Neural progenitor cell (in vitro differentiated cells): ENCODE measurements at places on chromosomes 4 and X. TPM values are rescaled to one million over a fixed set of nuclear protein-coding genes. Genes with fewer than 3 reads are reported as not detected.

Gene MAGEA1
- not detected in 2 replicates for total RNA-seq

Gene ETDA
- total RNA-seq = not detected in 2 replicates

Gene IL2
- not detected in 2 replicates for total RNA-seq

Gene SPANXB1
- not detected in 2 replicates for total RNA-seq

Gene PDS5A
- total RNA-seq = 75.2 and 132 TPM in 2 replicates

Gene SSX4B
- total RNA-seq = not detected in 2 replicates

Gene BST1
- total RNA-seq = 0.45 and 1.2 TPM in 2 replicates

Gene PRDM5
- 36.2 and 51.7 TPM in 2 replicates for total RNA-seq

Gene C4orf51
- not detected in 2 replicates for total RNA-seq

DNA sequence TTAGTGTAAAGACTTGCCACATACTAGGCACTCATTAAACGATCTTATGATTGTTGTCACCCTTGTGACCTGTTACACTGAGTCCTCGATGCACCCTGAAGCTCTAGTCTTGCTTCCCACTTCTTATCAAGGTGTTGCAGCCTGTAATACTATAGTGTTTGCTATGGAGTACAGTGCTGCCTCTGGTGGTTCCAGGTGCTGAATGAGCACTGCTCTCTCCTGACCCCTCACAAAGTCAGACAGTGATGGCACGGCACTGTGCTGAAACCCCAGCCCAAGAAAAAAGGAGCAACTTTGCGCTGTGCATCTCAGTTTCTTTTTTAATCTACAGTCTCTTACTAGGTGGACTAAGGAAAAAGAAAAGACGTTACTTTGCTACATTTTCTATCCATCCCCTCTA is 106.3 kb downstream of the GC start:
- DNase-seq = no peak
- no peaks in the 10 kb centered on the region for H3K36me3 ChIP-seq
- no peaks in the 10 kb centered on the region for H3K4me1 ChIP-seq
- H3K27me3 ChIP-seq = no peaks in the 10 kb centered on the region
- H3K27ac ChIP-seq = no peak overlapping the region

- no peaks in the 10 kb centered on the region for H3K4me1 ChIP-seq
- H3K36me3 ChIP-seq = no peaks in the 10 kb centered on the region
- no peaks in the 10 kb centered on the region for H3K27me3 ChIP-seq
- H3K4me3 ChIP-seq = peak within 1 kb of the TSS; percentile 58
Observed at GRCh38 chrX:67543818-67544217, at the start of gene AR. AR (plus strand) TSS chrX:67544021; CDS start chrX:67545147, 1,126 bp downstream.

DNA sequence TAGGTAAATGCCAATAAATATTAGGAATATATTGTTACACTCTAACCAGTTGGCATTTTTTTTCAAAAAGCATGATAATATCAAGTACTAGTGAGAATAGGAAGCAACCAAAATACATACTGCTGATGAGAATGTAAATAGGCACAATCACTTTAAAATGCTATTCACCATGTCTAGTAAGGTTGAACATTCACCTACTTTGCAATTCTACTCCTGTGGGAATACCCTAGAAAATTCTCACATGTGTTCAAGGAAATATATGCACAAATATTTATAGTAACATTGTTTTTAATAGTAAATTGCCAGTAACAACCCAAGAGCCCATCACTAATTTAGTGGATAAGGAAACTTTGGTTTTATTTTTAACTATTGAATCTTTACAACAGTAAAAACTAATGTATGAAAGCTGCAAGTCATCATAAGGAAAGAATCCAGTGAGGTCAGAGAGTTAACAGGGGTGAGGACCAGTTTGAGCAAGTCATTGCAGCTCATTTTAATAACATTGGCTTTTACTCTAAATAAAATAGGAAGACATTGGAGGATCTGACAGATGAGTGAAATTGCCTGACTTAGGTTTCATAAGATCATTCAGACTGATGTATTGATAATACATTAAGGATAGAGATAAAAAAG is 23.6 kb downstream of the FSTL5 start:
- H3K4me1 ChIP-seq = no peaks in the 10 kb centered on the region
- no peaks in the 10 kb centered on the region for H3K27me3 ChIP-seq
- DNase-seq = no peak
- no peaks in the 10 kb centered on the region for H3K36me3 ChIP-seq
- H3K4me3 ChIP-seq = no peak overlapping the region

- no peaks in the 10 kb centered on the region for H3K36me3 ChIP-seq
- no peaks in the 10 kb centered on the region for H3K4me1 ChIP-seq
- H3K27ac ChIP-seq = no peak overlapping the region
- H3K4me3 ChIP-seq = no peak overlapping the region
Observed at GRCh38 chrX:109352066-109352588, 129.8 kb downstream of the GUCY2F start.

GRCh38 chrX:124268099-124268498 is 64.4 kb upstream of the TEX13D start:
- no peak for DNase-seq
- H3K4me3 ChIP-seq = no peak overlapping the region
- no peak overlapping the region for H3K27ac ChIP-seq
- H3K36me3 ChIP-seq = no peaks in the 10 kb centered on the region

- H3K36me3 ChIP-seq = no peaks in the 10 kb centered on the region
- no peaks in the 10 kb centered on the region for H3K4me1 ChIP-seq
- H3K27me3 ChIP-seq = no peaks in the 10 kb centered on the region
- no peak for DNase-seq
Observed at GRCh38 chr4:121146530-121146929, 17.6 kb downstream of the TNIP3 start.

DNA sequence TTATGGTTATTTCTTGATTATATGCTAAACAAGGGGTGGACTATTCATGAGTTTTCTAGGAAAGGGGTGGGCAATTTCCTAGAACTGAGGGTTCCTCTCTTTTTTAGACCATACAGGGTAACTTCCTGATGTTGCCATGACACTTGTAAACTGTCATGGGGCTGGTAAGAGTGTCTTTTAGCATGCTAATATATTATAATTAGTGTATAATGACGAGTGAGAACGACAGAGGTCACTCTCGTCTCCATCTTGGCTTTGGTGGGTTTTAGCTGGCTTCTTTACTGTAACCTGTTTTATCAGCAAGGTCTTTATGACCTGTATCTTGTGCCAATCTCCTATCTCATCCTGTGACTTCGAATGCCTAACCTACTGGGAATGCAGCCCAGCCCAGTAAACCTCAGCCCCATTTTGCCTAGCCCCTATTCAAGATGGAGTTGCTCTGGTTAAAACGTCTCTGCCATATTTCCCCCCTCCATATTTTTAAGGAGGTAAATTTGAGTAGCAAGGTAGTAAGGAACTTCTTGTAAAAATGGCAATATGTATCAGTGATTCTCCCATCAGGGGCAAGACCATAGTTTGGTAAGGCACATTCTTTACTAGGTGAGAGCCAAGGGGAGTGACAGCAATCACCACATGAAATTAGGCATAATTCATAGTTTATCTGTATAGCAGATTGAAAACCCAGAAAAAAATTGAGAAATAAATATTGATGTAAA is 2.6 kb downstream of the CXCL2 start:
- H3K27ac ChIP-seq = no peak overlapping the region
- H3K4me3 ChIP-seq = no peak overlapping the region
- H3K36me3 ChIP-seq = no peaks in the 10 kb centered on the region
- DNase-seq = no peak
- H3K27me3 ChIP-seq = peaks cover 35% of the 10 kb centered on the region
- H3K4me1 ChIP-seq = no peaks in the 10 kb centered on the region

DNA sequence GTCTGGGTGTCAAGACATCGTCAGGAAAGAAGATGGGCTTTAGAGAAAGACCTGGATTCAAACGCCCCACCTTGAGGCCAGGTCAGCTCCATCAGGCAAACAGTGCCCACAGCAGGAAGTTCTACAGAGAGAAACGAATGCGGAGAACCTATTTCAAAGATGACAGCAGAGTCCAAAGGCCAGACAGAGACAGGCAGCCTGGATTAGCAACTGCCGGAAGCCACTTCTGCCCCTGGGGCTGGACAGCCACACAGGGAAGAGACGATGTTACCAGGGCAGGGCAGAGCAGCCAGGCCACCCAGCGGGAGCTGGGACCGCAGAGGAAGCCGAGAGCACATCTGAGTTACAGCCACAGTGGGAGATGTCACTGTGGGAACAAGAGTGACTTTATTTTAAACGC is 1.2 kb downstream of the C4orf50 start:
- H3K36me3 ChIP-seq = no peaks in the 10 kb centered on the region
- no peak for DNase-seq
- H3K27ac ChIP-seq = no peak overlapping the region
- H3K27me3 ChIP-seq = no peaks in the 10 kb centered on the region
- H3K4me1 ChIP-seq = peaks cover 4% of the 10 kb centered on the region
- H3K4me3 ChIP-seq = no peak overlapping the region

- no peak overlapping the region for H3K4me3 ChIP-seq
- H3K27ac ChIP-seq = no peak overlapping the region
- DNase-seq = no peak
- peaks cover 15% of the 10 kb centered on the region for H3K36me3 ChIP-seq
- no peaks in the 10 kb centered on the region for H3K27me3 ChIP-seq
Observed at GRCh38 chrX:74246524-74246923, 57.5 kb upstream of the ZCCHC13 start.

- H3K4me1 ChIP-seq = peaks cover 8% of the 10 kb centered on the region
- H3K4me3 ChIP-seq = no peak overlapping the region
- no peaks in the 10 kb centered on the region for H3K36me3 ChIP-seq
- H3K27me3 ChIP-seq = no peaks in the 10 kb centered on the region
- DNase-seq = no peak
Observed at GRCh38 chr4:121182296-121182695, 18.2 kb upstream of the TNIP3 start.

- peaks cover 12% of the 10 kb centered on the region for H3K4me1 ChIP-seq
- H3K4me3 ChIP-seq = no peak overlapping the region
- H3K27me3 ChIP-seq = no peaks in the 10 kb centered on the region
- H3K27ac ChIP-seq = peak overlapping the region; percentile 41
- H3K36me3 ChIP-seq = no peaks in the 10 kb centered on the region
Observed at GRCh38 chr4:115664285-115664684, 550.9 kb upstream of the NDST4 start.

GRCh38 chr4:159098482-159099127 is 4.3 kb upstream of the RAPGEF2 start:
- H3K4me3 ChIP-seq = no peak overlapping the region
- H3K27ac ChIP-seq = no peak overlapping the region
- H3K27me3 ChIP-seq = peaks cover 19% of the 10 kb centered on the region
- peaks cover 10% of the 10 kb centered on the region for H3K4me1 ChIP-seq

DNA sequence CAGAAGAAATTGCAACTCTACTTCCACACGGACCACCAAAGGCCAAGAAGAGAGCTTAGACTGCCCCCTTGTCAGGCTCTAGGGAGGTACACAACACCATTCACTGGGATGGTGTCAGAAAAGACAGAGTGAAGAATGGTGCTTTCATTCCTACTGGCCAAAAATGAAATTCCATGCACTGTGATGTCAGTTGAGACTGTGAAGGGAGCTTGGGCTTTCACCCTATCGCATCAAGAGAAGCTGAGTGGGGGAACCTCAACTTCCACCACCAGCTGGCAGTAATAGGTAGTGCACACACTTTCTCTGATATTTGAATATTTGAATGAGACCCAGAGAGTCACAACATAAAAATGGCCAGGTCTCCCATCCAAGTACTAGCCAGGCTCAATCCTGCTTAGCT is 65.9 kb downstream of the ZNF711 start:
- peak; percentile 6 for DNase-seq
- H3K36me3 ChIP-seq = no peaks in the 10 kb centered on the region
- no peaks in the 10 kb centered on the region for H3K4me1 ChIP-seq
- no peak overlapping the region for H3K27ac ChIP-seq
- H3K4me3 ChIP-seq = no peak overlapping the region

GRCh38 chrX:151912780-151913179 is at the start of gene MAGEA4:
MAGEA4 (plus strand) TSS chrX:151912889; CDS start chrX:151923665, 10,776 bp downstream.
- no peaks in the 10 kb centered on the region for H3K36me3 ChIP-seq
- DNase-seq = no peak
- H3K4me1 ChIP-seq = no peaks in the 10 kb centered on the region
- H3K27me3 ChIP-seq = no peaks in the 10 kb centered on the region

DNA sequence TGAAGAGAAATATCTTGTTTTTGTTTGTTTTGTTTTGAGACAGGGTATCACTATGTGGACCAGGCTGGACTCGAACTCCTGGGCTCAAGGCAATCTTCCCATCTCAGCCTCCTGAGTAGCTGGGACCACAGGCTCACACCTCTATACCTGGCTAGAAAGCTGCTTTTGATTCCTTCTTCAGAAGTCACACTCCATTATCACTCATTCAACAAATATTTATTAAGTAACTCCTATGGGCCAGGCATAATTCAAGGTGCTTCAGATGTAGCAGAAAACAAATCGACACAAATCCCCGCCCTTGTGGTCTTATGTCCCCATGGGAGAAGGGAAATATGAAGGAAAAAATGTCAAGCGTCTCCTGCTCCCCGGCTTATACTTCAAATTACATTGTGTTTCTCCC is 72.6 kb upstream of the DHX15 start:
- peaks cover 21% of the 10 kb centered on the region for H3K4me1 ChIP-seq
- H3K27me3 ChIP-seq = no peaks in the 10 kb centered on the region
- no peaks in the 10 kb centered on the region for H3K36me3 ChIP-seq
- H3K4me3 ChIP-seq = no peak overlapping the region

DNA sequence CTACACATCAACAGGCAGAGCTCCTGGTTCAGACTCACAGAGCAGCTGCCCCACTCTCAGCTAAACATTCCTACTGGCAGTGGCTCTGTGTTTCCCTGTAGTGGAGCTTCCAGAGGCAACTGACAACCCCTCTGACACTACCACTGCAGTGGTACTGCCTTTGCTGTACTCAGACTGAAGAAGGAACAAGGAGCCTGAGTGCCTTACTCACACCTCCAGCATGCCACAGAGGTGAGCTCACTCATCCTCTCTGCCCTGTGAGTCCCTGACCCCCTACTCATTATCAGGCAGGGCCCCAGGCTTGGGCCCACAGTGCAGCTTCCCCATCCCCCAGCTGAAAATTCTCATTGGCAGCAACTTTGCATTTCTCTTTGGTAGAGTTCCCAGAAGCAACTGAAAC is 240.5 kb upstream of the POF1B start:
- no peak for DNase-seq
- no peak overlapping the region for H3K4me3 ChIP-seq
- no peaks in the 10 kb centered on the region for H3K36me3 ChIP-seq
- no peak overlapping the region for H3K27ac ChIP-seq
- H3K4me1 ChIP-seq = no peaks in the 10 kb centered on the region
- no peaks in the 10 kb centered on the region for H3K27me3 ChIP-seq

DNA sequence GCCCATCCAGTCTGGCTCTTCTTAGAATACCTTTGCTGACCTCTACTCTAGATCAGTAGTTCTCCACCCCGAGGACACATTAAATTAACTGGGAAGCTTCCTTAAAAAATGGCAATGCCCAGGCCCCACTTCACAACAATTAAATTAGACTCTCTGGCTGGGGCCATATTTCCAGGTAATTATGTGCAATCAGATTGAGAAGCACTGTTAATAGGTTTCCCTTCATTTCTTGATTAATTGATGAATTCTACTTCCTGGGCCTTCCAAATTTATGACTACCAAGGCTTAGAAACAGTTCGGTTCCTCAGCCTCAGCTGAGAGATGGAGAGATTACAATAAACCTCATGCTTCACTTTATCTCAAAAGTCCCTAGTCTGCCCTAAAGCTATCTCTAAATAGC is 71.7 kb upstream of the LIMCH1 start:
- DNase-seq = no peak
- H3K27ac ChIP-seq = no peak overlapping the region
- no peaks in the 10 kb centered on the region for H3K36me3 ChIP-seq
- H3K27me3 ChIP-seq = no peaks in the 10 kb centered on the region

GRCh38 chr4:13966231-13967195 is 339.0 kb upstream of the BOD1L1 start:
- H3K27me3 ChIP-seq = no peaks in the 10 kb centered on the region
- no peak for DNase-seq
- H3K27ac ChIP-seq = no peak overlapping the region
- no peaks in the 10 kb centered on the region for H3K4me1 ChIP-seq
- H3K4me3 ChIP-seq = no peak overlapping the region

GRCh38 chr4:130238121-130238520 is 1142.2 kb downstream of the C4orf33 start:
- no peaks in the 10 kb centered on the region for H3K4me1 ChIP-seq
- no peak overlapping the region for H3K4me3 ChIP-seq
- H3K27me3 ChIP-seq = no peaks in the 10 kb centered on the region
- H3K36me3 ChIP-seq = no peaks in the 10 kb centered on the region
- H3K27ac ChIP-seq = no peak overlapping the region
- no peak for DNase-seq
